Colonic mucosa (tissue), 4 donors: ENCODE measurements at places on chromosomes 7 and 10. TPM values are rescaled to one million over a fixed set of nuclear protein-coding genes. Genes with fewer than 3 reads are reported as not detected.

DNA sequence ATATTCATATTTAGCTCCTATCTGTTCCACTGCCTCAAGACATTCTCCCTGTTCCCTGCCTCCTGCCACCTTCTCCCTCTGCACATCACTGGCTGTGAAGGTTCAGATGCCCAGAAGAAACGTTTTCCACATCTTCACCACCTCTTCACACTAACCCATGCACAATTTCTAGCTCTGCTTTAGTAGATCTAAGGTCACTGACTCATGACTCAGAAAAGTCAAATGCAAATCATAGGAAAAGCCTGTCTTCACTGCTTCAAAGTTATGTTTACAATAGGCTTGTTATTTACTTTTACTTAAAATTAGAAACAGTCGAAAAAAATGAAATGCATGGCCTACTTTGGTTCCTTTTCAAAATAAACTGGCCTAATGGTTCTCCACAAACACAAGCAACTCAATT lies 2.5 kb downstream of the SCRN1 start:
- no peaks in the 10 kb centered on the region for H3K4me1 ChIP-seq
- H3K27me3 ChIP-seq = no peaks in the 10 kb centered on the region
- no peak overlapping the region for H3K4me3 ChIP-seq

DNA sequence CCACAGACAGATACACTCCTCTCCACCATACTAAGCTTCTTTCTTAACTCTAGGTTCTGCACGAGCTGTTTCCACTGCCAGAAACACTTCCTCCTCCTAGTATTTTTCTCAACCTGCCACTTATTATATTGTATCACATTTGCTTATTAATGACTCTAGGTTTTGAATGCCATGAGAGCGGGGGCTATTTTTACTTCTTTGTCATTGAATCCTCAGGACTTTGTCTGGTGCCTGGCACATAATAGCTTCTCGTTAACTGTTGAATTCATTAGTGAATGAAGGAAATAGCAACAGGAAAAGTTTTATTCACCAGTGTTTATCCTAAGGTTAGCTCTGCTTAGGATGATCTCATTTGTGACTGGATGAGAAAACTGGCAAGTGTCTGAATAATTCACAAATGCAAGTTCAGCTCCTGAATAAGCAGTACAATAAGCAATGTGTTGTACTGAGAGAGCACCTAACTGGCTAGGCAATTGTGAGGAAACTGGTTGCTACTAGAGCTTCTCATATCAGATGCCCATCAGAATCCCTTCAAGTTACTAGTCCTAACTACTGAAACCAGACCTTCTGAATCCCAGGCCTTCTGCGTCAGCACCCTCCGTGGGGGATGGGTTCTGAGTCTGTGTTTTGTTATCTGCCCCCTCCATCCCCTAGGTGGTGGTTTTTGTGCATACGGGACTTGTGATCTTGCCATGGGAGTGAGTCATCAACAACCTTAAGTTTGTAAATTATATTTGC lies 92.7 kb downstream of the LSMEM1 start:
- no peaks in the 10 kb centered on the region for H3K4me1 ChIP-seq
- H3K36me3 ChIP-seq = no peaks in the 10 kb centered on the region
- peak; percentile 54 for DNase-seq
- no peak overlapping the region for H3K4me3 ChIP-seq
- peak overlapping the region; percentile 82 for H3K27ac ChIP-seq

DNA sequence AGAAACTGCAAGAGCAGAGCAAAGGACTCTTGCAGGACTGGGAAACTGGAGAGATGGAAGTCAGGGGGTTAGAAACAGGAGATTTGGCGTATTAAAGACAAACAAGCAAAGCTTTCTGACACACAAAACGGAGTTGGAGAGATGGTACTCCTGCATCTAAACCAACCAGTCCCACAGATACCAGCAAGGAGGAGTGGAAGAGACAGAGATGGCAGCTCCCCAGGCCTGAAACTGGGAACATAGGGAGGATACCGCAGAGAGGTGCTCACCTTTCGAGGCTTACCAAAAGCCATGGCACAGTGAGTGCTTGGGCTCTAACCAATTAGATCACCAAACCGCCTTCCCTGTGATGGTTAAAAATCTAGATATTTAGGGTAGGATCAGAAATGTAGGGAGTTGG lies 4.8 kb upstream of the MBL2 start:
- H3K36me3 ChIP-seq = no peaks in the 10 kb centered on the region
- DNase-seq = no peak
- no peak overlapping the region for H3K27ac ChIP-seq
- no peak overlapping the region for H3K4me3 ChIP-seq

- no peak for DNase-seq
- no peak overlapping the region for H3K27ac ChIP-seq
- H3K27me3 ChIP-seq = peaks cover 34% of the 10 kb centered on the region
Observed at GRCh38 chr7:98619450-98620321, 2.6 kb downstream of the NPTX2 start.

GRCh38 chr7:134737566-134738345 lies 41.7 kb upstream of the CALD1 start:
- H3K4me3 ChIP-seq = no peak overlapping the region
- peak overlapping the region; percentile 38 for H3K27ac ChIP-seq
- H3K27me3 ChIP-seq = no peaks in the 10 kb centered on the region
- DNase-seq = no peak
- H3K4me1 ChIP-seq = no peaks in the 10 kb centered on the region
- H3K36me3 ChIP-seq = no peaks in the 10 kb centered on the region

The GHRHR gene
- total RNA-seq = not detected
